ENCODE measurements at places on chromosomes 6 and 20.
A peak's percentile ranks its signal among the peaks of the same experiment; 100 is the strongest.

DNA sequence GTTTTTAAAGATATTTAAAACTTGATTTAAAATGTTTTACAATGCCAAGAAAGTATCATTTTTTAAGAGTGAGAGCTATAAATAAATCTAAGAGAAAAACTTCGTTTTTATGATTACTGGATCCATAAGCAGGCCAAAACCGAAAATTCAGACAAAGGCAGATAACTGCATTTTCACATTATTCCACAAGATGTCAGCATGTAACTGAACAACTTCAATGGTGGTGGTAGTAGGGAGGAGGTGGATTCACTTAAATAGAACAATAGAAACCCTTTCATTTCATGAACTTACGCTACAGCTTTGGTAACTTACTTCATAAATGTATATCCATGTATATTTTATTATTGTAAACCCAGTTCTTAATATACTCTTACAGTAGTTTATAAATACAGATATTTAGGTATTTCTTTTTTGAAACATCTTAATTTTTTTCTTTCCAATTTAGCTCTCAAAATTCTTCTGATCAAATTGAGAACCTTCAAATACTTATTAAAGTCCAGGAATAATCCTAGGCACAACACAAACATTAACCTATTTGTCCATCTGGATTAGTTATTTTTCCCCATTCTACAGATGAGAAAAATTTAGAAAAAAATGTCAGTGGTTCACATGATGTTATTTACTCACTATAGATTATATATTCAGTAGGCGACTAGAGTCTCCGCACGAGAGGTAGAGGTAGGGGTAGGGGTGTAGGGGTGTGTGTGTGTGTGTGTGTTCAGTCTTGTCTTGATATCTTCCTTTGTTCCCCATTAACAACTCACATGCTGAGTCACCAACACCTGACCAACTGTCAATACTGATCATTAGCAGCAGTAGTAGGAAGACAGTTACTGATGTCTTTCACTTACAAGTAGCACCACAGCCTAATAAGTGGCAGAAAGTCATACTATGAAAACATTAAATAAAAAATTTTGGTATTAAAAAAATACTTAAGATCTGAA lies 111.5 kb downstream of the ARHGAP18 start:
- DNase-seq, result peak; percentile 75

DNA sequence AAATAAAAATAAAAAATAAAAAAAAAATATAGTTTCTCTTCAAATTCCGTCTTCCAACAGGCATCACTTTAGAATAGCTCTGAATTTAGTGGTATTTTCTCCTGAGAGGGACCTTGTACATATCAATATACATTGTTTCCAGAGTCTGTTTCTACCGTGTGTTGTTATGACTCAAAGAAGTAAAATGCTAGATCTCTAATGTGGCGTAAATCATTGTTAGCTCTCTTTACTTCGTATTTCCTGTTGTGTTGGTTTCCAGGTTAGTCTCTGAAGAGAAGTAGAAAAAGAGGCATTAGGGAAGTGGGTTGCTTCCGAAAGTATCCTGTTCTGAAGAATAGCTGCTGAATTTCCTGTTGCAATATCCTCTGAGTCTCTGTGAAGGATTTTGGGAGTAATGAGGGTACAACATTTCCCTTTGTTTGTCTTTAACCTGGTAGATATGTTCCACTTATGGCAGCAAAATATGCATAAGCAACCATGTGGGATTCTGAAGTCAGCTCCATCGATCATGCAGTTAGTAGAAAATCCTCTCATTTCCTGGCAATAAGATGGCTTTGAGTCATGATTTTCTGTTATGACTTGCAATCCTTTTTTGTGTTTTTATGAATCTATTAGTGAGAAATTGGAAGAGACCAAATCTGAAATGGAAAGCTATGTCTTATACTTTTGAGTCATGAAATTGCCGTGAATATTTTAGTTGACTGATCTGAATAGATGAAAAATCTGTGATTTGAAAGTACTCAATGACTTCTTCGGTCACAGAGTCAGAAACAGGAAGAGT lies 42.0 kb upstream of the MCHR2 start:
- no peak for DNase-seq

- DNase-seq, result no peak
Observed at GRCh38 chr6:227812-228338, 64.4 kb upstream of the DUSP22 start.

- no peak for DNase-seq
Observed at GRCh38 chr20:53149890-53150205, 177.7 kb downstream of the TSHZ2 start.

DNA sequence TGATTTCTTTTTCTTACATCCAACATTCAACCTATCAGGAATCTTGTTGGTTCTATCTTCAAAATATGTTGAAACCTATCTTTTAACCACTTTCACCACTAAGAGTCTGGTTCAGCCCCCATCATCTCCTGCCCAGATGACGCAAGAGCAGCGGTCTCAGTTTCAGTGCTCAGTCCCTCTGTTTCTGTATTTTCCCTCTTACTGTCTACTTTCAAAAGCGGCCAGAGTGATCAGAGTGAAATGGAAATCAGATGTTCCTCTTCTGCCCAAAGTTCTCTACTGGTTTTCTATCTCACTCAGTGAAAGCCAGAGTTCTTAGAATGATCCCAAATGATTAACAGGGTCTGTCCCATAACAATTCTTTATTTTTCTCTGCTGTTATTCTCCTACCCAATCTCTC lies 147.9 kb upstream of the PDE7B start:
- no peak for DNase-seq

GRCh38 chr20:48705240-48706115 lies 122.3 kb downstream of the PREX1 start:
- DNase-seq, result no peak

DNA sequence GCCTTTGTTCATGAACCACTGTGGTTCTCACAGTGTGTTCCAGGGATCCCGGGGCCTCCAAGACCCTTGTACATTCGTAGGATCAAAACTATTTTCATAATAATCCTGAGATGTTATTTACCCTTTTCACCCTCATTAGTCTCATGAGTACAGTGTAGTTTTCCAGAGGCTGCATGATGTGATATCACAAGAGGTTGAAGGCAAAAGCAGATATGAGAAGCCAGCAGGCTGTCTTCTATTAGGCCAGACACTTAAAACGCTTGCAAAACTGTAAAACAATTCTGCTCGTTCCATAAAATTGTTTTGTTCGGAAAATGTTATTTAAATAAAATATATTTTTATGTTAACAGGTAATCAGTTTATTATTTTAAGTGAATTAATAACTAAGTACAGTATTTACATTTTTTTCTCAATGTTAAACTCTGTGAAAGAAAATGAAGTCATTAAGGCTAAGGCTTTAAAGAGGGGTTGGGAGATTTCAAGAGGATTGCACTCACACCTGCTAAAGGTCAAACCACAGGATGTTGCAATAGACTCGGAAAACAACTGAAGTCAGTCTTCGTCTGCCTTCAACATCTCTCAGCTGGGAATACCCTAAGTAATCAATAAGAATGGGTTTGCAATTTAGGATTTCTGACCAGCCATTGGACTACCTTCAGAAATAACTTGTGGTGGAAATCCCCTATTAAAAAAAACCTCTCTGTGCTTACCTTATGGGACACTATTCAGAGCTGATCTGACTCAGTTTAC lies 474.2 kb downstream of the KIF16B start:
- no peak for DNase-seq

DNA sequence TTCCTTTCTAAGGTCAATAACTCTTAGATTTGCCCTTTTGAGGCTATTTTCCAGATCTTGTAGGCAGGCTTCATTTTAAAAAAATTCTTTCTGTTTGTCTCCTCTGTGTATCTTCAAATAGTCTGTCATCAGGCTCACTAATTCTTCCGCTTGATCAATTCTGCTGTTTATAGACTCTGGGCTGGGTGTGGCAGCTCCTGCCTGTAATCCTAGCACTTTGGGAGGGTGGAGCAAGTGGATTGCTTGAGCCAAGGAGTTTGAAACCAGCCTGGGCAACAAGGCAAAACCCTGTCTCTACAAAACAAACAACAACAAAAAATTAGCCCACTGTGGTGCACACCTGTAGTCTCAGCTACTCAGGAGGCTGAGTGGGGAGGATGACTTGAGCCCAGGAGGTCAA lies 40.0 kb upstream of the SCP2D1 start:
- DNase-seq, result no peak

DNA sequence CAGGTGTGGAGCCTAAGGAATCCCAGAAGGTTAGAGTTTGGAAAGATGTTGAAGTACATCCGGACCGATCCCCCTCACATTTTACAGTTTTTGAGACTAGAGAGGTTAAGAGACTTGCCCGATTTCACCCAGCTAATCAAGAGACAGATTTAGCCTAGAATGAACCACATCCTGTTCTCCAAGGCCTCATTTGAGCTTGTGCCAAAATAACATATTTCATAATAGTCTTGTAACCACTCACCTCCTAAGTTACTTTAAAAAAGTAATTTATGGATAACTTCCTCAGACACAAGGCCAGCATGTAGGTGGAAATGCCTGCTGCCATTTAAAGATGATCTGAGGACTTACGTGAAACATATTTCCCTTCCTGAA lies 39.8 kb upstream of the ARHGAP18 start:
- DNase-seq, result no peak

GRCh38 chr20:18263723-18264122 lies 24.6 kb upstream of the ZNF133 start:
- no peak for DNase-seq

DNA sequence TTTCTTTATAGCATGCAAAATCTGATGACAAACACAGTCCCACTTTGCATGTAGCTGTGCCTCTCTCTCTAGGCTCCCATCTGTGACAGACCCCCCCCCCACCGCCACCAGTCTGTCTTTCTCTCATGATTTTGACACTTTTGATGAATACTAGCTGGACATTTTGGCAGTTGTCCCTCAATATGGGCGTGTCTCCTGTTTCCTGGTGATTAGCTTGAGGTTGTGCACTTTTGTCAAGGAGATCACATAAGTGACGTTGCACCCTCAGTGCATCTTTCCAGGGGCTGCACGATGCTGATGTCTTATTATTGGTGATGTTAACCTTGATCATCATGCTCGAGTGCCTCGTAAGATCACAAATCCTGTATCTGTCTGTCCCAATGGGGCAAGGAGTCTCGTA lies 155.1 kb downstream of the EYA2 start:
- no peak for DNase-seq

- no peak for DNase-seq
Observed at GRCh38 chr20:59192533-59192896, 28.9 kb downstream of the ZNF831 start.

DNA sequence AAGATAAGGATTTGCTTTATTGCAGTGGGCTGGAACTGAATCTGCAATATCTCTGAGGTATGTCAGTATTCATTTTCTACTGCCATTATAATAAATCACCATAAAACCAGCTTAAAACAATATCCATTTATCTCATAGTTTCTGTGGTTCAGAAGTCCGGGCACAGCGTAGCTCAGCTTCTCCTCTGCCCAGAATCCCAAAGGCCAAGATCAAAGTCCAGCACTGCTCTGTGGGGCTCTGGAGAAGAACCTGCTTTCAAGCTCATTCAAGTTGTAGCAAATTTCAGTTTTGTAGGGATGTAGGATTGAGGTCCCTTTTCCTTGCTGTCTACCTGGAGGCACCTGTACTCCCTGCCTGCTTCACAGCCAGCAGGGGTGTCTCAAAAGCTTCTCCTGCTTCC lies 339.9 kb upstream of the AGPAT4 start:
- no peak for DNase-seq

DNA sequence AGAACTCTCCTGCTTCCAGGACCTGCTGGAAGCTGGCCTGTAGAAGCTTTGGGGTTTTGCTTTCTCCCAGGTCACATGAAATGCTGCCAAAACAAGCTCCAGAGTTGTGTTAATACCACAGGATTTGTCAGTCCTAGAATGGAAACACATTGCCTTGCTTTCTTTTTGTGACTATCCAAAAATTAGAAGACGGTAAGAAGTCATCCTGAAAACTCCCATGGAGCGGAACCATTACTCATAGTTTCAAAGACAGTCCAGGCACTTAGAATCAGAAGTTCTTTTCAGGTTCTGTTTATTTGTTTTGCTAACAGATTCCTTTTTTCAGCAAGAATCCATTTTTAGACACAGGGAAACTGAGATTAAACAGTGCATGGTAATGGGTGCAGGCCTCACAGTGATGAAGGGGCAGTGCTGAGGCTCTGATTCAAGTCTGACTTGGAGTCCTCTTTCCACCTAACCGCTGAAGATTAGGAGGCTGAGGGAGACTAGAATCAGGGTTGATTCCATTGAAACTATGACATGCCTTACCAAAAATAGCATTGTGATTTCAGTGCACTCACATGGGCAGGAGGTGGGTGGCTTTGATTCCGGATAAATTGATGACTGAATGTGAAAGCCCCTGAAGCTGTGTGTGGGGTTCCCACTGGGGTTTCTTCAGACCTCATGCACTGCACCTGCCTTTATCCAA lies 72.2 kb upstream of the NAA20 start:
- no peak for DNase-seq

GRCh38 chr6:12990162-12990561 lies 273.6 kb downstream of the PHACTR1 start:
- no peak for DNase-seq

- no peak for DNase-seq
Observed at GRCh38 chr6:29490055-29490454, 2.3 kb upstream of the MAS1L start.

GRCh38 chr6:80503660-80504059 lies 397.2 kb downstream of the BCKDHB start:
- no peak for DNase-seq

DNA sequence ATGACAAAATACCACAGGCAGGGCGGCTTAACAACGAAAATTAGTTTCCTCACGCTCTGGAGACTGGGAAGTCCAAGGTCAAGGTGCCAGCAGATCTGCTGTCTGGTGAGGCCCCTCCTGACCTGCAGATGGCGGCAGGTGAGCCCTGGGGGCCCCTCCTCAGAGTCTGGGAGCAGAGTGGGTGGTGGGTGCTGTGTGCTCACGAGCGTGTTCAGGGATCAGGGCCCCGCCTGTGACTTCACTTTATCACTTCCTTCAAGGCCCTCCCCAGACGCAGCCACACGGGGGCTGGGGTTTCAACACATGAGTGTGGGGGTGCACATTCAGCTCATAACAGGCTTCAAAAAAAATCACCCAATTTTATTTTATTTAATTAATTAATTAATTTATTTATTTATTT lies 39.3 kb downstream of the SLC2A4RG start:
- DNase-seq, result no peak

GRCh38 chr20:15506311-15506710 lies 1066.9 kb downstream of the KIF16B start:
- no peak for DNase-seq

GRCh38 chr20:45949542-45950329 lies 15.3 kb downstream of the PCIF1 start:
- no peak for DNase-seq

All from CD8-positive, alpha-beta T cell (primary cell).